ENCODE measurements at places on chromosomes 16 and 17.

DNA sequence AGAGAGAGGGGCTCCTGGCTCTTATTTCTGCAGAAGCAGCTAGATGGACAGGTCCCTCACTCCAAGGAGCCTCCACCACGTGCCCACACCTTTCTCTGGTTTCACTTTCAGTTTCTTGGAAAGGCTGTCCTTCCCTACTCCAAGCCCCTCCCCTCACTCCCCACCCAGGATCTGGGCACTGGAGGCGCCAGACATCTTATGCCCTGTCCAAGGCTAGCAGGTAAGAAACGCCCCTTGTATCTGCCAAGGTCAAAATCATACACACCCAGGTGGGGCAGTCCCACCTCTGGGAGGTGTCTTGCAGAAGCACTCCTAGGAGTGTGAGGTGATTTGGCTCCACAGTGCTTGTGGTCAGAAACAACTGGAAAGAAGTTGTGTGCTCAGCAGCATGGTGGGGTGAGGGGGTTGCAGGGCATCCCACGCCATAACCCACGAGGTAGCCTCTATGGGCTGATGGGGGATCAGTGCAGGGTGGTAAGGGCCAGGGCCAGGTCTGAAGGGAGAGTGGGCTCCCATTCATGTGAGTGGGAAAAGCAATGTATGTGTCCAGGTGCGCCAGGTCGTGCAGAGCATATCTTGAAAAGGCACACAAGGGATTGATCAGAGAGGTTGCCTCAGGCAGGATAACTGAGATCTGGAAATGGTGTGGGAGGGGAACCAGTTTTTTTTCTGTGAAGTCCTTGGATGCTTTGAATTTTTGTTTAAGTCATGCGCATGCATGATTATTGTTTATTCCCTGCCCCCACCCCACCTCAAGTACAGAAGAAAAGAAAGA is 31.8 kb upstream of the PRM1 start:
- DNase-seq, result peak; percentile 84

GRCh38 chr17:42133461-42134041 is 10.9 kb downstream of the HSPB9 start:
- DNase-seq, result no peak

DNA sequence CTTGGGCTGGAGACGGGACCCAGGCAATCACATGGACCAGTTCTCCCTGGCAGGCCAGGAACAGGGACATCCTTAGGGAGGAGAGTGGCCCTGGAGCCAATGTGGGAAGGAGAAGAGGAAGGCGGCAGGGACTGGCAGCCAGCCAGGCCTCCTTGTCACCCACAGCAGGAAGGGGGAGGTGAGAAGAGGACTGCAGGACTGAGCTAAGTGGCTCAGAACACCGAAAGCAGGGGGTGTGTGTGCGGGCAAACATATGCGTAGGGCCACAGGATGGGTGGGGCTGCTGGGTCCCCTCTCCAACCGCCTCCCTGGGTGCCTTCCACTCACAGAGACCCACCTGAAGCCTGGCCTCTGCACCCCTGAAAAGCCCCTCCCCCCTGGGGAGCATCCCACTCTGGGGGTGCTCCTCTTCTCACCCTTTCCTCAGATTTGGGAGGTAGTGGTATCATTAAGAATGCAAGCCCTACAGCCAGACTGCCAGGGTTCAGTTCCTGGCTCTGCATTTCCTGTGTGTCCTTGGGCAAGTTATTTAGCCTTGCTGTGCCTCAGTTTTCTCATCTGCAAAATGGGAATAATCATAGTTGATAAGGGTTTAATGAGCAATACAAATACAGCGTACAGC is 8.1 kb downstream of the PNMT start:
- DNase-seq, result no peak

GRCh38 chr17:40266882-40267281 is 20.8 kb upstream of the CDC6 start:
- no peak for DNase-seq

GRCh38 chr16:49809062-49809461 is 46.9 kb downstream of the ZNF423 start:
- no peak for DNase-seq

GRCh38 chr16:89484041-89484501 is 6.3 kb downstream of the ANKRD11 start:
- no peak for DNase-seq

DNA sequence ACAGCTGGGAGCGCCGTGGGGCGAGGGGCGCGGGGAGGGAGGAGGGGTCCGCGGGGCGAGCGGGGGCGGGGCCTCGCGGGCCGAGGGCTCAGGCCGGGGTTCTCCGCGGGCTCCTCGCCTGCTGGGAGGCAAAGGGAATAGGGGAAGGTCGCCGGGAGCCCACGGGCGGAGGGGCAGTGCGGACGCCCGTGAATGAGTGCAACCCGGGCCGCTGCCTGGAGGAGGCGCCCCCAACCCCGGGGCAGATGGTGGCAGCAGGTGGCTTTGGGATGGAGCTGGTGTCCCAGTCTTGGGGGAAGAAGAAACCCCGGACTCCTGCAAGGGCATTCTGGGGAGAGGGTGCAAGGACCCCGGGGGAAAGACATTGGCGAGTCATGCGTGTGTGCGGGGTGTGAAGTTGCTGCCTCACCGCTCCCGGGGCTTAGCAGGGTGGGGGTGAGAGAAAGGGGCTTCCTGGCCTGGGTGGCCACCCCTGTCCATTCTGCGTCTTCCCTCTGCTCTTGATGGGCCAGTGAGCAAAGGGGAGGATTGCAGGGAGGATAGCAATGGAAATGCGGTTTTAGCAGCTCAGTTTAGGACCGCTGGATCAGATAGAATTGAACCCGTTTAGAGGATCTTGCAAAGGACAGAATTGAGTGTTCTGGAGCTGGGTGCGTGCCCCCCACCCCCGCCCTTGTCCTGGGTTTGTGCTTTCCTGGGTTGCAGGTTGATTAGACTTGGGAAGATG is 526 bp downstream of the KIAA0513 start:
- DNase-seq, result no peak

GRCh38 chr17:17573912-17574311 is 17.6 kb downstream of the PEMT start:
- no peak for DNase-seq

DNA sequence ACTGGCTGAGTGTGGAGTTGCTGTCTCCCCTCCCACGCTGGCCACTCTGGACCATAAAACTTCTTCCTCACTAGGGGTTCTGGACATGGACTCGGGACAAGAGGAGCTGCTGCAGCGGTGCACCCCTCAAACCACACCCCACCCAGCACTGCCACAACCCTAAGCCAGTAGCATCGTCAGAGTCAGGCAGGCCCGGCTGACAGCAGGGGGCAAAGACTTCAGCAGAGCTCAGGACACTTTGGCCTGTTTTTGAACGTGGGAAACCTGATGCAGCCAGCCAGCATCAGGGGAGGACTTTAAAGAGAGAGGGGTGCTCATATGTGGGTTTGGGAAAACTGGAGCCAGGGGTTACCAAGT is 9.6 kb downstream of the MEOX1 start:
- DNase-seq, result no peak

GRCh38 chr17:78433013-78433727 is 54.7 kb downstream of the PGS1 start:
- no peak for DNase-seq

DNA sequence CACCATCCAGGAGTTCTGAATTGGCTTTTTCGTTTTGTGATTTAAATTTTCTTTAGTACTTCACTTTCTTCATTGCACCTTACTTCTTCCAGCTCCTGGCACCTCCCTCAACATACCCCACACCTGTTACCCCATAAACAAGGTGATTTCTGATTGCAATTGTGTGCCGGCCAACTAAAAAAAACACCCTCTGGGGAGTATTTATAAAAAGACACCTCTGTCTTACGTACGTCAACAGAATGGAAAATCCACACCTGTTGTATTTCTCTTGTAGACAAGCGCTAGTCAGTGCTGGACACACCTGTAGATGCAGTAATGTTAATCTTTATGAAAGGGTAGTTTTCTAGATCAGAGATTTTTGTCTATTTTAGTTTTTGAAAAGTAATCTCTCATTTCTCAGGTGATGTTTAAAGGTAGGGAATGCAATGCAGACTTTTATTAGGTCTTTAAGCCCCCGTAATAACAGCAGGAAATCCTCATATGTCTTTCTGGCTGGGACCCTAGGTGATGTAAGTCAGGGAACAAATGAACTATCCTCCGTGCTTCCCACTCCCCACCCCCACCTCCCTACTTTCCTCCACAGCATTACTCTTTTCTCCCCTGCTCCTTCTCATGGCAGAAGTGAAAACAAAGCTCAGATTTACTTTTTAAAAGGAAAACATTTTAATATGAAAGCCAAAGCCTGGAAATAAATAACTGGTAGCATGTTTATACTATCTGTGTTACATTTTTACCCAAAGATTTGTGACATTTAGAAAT is 4.2 kb downstream of the MSI2 start:
- no peak for DNase-seq

DNA sequence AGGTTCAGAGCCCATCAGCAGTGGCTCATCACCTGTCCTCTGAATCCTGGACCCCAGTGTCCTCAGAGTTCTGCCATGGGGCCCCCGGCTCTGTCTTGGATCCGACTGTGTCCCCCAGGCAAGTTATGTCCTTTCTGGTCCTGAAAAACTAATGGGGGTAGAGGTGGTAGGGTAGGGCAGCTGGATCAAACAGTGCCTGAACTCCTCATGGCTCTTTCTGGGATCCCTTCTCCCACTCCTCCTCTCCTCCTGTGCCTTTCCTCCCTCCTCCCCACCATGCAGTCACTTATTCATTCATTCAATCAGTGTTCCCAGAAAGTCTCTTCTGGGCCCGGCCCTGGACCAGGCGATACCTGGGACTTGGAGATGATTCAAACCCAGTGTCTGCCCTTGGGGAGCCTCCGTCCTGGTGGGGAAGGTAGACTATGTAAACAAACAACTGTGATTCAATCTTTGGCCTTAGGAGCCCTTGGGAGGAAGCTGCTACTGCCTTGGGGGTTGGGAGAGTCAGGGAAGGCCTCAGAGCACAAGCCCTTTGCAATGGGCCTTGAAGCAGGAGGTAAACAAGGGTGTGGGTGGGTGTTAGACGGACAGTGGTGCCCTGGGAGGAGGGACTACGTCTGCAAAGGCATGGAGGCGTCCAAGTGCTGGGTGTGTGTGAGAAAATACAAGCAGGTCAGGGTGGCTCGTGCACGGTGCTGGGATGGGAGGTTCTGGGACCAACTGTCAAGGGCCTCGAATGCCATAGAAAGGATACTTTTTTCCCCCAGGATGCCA is 6.4 kb upstream of the FAM83G start:
- DNase-seq, result peak; percentile 42
